Fibroblast of skin of left quadriceps (primary cell): ENCODE measurements at places on chromosomes 12 and 14.

DNA sequence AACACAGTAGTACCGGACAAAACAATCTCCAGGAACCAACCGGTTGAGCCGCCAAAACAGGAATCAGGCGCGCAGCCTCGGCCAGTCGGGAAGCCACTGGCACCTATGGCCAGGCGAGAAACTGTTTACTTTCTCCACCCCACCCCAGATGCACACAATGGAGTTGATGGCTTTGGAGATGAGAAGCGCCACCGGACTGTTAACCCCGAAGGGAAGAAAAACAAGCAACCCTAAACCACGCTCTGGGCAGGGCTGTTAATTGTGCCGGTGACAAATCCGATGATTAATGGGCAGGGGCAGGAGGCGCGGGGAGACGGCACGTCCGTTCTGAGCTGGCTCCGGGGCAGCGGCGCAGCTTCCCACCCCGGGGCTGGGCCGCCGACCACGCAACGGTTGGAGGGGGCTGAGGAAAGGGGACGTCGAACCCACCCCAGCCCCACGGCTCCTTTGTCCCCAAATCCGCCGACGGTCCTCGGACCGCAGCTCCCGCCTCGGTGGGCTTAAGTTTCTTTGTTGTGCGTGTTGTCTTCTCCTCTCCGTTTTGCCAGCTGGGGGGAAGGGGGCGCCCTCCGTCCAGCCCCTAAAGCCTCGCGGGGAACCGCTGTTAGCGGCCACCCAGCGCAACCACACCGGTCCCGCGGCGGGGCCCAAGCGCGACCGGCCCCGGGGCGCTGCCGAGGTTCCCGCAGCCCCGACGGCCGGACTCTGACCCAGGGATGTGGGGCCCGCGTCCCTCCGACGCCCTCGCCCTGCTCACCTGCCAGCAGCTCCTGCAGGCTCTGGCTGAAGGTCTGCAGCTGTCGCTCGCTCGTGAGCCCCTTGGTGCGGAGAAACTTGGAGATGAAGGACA is 790 bp downstream of the BTG1 start:
- no peak for DNase-seq

DNA sequence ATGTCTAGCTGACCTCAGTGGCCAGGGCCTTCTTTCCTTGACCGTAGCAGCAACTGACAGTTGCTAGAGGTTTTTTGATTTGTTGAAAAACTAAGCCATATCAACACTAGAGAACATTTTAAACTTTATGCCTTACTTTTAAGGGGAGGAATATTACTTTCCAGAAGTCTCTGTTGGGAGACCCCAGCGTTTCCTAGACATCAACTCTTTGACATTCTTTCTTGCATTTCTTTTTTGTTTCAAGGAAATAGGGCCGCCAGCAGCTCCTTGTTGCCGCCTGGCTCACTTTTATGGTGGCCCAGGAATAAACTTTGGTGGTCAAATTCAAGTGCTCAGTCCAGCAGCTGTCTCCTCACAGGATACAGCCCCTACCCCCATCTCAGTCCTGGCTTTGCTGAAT is 2.5 kb upstream of the HOXC11 start:
- no peak for DNase-seq

DNA sequence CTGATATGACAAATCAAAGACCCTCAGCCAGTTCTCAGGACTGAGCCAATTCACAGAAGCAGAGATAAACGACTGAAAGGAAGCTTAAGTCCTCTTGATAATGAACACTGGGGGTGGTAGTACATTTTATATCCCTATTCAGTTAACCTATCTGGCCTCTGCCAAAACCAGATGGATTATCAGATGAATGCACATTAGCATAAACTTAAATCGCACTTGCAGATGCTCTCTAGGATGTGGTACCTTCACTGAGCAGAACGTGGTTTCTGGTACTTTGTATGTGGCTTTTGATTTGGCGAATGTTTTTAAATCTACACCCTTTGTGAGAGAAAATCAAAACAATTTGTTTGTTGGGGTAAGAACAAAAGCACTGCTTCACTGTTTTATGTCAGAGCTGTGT is 21.1 kb upstream of the TAS2R14 start:
- DNase-seq = no peak

- DNase-seq = peak; percentile 58
These were observed 286.7 kb downstream of the ZFP36L1 start for GRCh38 chr14:68506021-68506644.

DNA sequence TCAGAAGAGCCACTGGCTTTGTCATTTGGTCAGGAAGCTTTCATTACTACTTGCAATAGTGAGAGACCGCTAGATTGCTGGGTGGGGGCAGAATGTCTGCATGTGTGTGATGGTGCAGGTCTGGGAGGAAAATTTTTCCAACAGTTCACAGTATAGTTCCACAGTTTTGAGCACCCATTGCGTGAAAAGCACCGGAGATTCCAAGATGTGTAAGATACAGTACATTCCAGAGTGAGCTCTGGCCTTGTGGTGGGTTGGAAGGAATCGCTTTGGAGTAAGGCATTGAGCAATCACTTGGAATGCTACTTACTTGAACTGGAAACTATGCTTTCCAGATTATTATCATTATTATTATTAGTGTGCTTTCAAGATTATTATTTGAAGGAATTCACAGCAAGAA is 47.6 kb upstream of the FRMD6 start:
- peak; percentile 94 for DNase-seq

- DNase-seq = peak; percentile 36
These were observed 234.7 kb downstream of the CCDC91 start for GRCh38 chr12:28424965-28425364.

GRCh38 chr12:2536724-2537123 is 258.0 kb upstream of the FKBP4 start:
- no peak for DNase-seq

- no peak for DNase-seq
These were observed 250.1 kb upstream of the PRKD1 start for GRCh38 chr14:30177781-30178180.
